ENCODE measurements at places on chromosomes 1 and 21.

- no peak for DNase-seq
Observed at GRCh38 chr1:97895278-97895677, 25.6 kb downstream of the DPYD start.

GRCh38 chr1:212536586-212536985 is 72.0 kb upstream of the ATF3 start:
- no peak for DNase-seq

GRCh38 chr1:86950712-86951419 is 36.4 kb downstream of the HS2ST1 start:
- no peak for DNase-seq

GRCh38 chr1:78040484-78041089 is 5.2 kb upstream of the GIPC2 start:
- no peak for DNase-seq

All from activated naive CD8-positive, alpha-beta T cell treated with anti-CD3 and anti-CD28 coated beads, Interleukin-2, amount 50 U/mL, for 24 hours (primary cell).